ENCODE measurements at places on chromosomes 2 and 18.

DNA sequence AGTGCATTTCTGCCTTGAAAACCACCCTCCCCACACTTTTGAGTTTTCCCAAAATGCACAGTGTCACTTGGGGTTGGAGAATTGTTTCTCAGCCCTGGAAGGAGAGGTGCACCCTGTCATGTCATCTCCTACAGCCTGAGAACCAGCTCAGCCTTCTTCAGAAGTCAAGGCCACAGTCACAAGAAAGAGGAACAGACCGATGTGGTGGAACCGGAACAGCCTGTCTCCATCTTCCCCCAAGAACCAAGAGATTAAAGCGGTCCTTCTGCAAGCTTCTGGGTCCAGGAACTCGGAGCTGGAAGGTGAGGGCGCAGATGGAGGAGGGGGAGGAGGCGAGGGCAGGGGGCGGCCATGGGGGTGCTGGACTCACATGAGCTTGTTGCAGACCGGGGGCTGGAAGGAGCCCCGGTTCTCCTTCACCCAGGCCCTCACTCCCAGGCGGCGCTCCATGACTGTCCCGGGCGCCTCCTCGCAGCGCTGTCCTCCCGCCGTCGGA, 248 bp downstream of the HAAO start:
- no peak for DNase-seq

GRCh38 chr2:65070172-65070830, 14.1 kb downstream of the CEP68 start:
- no peak for DNase-seq

DNA sequence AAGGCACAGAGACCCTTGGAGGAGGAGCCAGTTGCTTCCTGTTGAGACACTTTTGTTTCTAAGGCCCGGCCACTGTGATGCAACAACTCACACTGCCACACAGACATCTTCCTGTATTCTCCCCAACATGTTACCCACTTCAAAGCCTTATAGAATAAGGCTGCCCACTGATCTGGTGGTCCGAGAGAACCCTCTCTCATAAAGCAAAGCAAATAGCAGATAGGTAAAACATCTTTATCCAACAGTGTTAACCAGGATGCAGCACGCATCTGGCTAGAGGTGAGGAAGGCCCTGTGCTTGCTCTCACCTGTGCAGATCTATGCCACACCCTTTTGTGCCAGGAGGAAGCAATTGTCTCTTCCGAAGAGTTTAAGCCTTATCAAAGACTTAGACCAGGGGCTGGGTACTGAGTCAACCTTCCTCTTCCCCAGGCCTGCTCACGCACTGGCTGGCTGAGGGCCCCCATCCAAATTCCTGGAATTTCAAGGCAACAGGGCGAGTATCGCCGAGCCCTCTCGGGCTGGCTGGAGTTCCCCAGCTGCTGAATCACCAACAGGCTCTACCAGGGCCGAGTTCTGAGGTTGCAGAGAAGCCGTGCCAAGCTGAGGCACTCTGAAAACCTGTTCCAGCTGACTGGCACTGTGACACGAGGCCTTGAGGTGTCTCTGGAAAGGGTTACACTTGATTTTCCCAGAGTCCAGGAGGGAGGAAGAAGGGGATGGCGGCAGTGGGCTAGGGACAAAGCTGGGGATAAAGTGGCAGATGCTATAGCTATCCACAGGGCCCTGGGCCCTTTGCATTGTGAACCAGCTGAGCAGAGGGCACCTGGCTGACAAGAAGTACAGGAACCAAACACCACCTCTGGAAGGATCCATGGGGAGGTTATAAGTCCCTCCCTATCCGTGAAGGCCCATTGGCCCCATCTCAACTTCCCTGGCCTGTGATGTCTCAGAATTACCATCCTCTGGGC, 29.3 kb downstream of the TGFA start:
- DNase-seq, result no peak

- no peak for DNase-seq
Observed at GRCh38 chr18:8707556-8708300, 2.4 kb downstream of the MTCL1 start.

DNA sequence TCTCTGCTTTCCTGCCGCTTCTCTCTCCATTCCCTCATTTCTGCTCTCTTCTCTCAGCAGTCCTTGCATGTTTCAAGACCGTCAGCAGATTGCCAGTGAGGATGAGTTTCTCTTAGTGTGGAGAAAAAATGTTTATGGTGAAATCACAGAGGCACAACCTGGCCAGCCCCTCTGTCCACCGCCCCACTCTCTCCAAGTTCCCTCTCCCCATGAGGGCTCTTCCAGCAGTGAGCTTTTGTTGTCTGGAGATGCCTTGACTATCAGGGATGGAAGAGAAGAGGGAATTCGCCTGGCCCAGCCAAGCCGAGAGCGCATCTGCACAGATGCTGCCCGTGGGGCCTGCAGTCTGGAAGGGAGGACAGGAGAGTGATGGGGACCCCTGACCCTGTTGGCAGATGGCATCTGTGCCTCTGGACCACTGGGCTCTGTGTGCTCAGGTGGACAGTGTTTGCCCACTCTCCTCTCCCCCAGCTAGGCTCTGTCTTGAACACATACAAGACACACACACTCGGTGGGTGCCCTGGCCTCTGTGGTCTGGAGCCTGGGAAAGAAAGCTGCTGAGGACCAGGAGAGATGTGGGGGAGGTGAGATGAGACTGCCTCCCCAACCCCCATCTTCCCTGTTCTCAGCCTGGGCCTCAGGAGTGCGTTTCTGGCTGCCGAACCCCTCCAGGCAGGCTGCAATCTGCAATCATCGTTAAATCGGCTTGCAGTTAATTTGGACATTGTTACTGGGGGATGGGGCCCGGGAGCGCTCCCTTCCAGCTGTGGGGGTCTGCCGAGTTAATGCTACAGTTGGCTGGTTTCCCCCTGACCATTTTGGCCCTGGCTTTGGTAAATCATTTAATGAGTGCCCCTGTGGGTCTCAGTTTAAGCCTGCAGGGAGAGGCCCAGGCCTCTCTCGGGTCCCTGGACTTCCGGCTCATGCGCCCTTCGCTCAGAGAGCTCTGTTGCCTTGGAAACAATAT, 4.5 kb downstream of the ITM2C start:
- DNase-seq, result no peak

- DNase-seq, result no peak
Observed at GRCh38 chr18:51278045-51278649, 80.7 kb upstream of the MEX3C start.

GRCh38 chr2:118848381-118849225, 1.2 kb upstream of the EN1 start:
- DNase-seq, result no peak

GRCh38 chr2:26986576-26986975, 16.1 kb downstream of the MAPRE3 start:
- no peak for DNase-seq

DNA sequence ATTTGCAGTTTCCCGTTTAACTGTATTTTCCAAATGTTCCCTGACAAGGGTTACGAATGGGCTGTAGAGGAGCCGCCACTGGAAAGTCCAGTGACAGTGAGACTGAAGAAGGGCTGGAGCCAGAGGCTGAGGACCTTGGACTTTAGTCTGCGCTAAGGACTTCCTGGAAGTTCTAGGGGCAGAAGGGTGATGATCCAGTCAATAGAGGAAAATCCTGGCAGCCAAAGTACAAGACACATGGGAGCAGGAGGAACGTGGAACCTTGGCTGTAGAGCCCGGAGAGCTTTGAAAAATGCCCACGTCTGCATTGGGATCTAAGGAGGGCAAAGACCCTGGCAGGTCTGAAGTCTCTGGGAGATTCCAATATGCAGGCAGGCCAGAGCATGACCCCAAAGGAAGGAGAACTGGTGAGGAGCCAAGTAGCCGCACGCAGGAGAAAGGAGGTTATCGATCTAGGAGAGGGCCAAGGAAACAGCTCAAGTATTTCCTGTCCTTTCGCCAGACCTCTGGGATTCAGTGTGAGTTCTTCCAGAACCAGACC, 28.5 kb downstream of the MBP start:
- DNase-seq, result no peak

DNA sequence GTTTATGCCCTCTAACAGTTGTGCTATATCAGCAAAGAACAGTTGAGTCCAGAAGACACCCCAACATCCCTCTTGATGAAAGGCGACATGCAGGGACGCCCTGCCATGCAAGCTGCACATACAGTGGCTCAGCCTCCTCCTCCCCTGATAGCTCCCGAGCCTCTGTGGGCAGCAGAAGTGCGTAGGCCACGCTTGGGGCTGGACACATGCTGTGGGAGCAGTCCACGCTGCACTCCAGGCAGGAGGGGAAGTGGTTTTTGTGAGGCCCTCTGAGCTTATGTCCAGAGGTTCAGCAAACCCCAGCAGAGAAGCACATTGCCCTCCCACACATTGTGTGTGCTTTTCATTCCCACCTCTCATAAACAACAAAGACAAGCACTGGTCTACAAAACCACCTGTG, 162.1 kb downstream of the SEPTIN10 start:
- DNase-seq, result peak; percentile 9
